Stimulated activated CD8-positive, alpha-beta memory T cell treated with anti-CD3 and anti-CD28 coated beads, Interleukin-4, amount 100 ng/mL, for 1 hour (primary cell): ENCODE measurements at places on chromosomes 16 and 17.

- DNase-seq, result no peak
Observed at GRCh38 chr16:86614699-86615098, 36.4 kb downstream of the FOXL1 start.

GRCh38 chr17:21174186-21174585 lies 39.8 kb downstream of the TMEM11 start:
- DNase-seq, result no peak

DNA sequence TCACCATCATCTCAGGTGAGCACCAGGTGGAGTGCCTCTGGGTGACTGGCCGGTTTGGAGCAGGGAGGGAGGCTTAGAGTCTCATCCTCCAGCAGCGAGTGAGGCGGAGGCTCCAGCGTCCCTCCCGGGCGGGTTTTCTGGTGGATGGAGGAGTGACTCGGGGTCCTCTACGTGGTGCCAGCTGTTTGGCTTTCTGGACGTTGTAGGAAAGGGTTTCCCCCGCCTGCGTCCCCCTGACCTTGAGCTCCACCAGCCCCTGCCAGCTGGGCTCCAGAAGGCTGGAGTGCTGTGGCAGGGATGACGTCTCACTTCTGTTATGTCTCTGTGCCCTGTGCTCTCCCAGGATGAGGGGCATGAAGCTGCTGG lies 522 bp downstream of the DNASE1 start:
- no peak for DNase-seq

DNA sequence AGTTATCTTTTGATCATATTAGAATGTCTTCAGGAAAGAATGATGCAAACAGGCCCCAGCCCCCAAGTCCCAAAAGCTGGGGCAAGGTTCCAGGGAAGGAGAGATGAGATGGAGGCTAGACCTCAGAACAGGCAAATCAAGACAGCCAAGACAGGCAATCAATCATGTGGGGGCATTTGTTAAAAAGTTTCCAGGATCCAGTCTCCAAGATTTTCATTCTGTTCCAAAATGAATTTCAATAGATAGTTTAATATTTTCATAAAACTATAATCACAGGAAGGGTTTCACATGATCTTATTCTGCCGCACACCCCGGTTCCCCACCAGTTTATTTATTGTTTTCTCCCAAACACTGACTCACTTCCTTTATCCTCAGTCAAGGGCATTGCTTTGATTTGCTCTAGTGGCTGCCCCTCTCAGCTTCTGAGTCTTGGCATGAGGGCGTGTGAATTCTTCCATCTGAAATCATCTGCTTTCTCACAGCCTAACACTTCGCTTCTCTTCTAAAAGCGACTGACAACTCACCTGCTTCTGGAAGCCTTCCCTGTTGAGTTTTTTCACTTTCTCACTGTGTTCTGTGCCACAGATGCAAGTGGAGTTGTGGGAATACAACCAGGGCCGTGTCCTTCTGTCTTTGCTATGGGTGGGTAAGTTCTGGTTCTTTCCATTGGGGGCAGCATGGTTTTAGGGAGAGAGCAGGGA lies 12.2 kb upstream of the TERF2 start:
- no peak for DNase-seq

DNA sequence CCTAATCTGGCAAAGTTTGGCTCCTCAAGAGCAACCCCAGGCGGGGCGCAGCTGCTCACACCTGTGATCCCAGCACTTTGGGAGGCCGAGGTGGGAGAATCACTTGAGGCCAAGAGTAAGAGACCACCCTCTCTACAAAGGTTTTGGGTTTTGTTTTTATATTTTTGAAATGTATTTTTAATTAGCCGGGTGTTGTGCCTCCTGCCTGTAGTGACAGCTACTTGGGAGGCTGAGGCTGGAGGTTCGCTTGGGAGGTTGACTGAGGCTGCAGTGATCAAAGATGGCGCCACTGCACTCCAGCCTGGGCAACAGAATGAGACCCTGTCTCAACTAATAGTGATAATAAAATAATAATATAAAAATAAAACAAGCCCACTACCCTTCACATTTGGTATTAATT lies 756 bp upstream of the USP7 start:
- no peak for DNase-seq

- no peak for DNase-seq
Observed at GRCh38 chr17:5921512-5922282, 148.5 kb upstream of the WSCD1 start.

- DNase-seq, result no peak
Observed at GRCh38 chr16:69595127-69596036, 29.6 kb downstream of the NFAT5 start.

DNA sequence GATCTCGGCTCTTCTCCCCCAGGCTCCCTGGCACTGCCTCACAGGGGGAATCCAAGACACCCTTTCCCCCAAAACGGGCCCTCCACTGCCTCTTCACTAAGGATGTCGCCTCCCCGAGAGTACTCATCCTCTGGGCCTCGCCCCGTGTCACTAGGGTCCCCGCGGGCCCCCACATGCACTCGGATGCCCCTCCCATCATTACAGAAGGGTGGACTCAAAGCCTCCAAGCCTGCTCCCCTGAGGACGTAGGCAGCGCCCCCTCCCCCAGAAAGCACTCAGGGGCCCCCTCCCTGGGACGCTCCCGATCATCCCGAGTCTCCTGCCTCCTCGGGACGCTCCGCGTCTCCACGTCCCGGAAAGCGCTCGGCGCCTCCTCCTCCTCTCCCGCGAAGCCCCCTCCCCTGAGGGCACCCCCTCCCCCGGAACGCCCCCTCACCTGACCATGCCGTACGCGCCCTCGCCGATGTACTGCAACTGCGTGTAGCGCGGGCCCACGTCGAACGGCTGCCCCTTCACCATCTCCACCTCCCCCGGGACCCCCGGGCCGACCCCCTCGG lies 338 bp downstream of the MAPK3 start:
- DNase-seq, result no peak

- no peak for DNase-seq
Observed at GRCh38 chr16:88558457-88559442, 11.5 kb upstream of the ZC3H18 start.

DNA sequence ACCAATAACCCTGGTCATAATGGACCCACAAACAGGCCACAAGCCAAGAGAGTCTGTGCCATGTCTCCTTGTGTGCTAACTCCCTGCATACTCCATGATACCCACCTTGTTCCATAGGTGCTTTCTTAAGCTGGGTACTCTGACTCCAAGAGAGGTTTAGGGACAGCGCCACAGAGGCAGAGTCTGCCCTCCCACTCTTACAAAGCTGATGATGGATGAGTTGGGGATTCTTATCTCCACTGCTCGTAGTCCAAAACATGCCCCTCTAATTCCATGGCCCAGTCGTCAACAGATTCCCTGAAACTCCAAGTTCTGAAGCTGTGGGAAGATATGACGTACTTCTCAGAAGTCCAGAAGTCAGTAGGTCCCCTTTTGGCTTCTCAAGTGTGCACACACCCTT lies 184.4 kb upstream of the CCL2 start:
- DNase-seq, result no peak

DNA sequence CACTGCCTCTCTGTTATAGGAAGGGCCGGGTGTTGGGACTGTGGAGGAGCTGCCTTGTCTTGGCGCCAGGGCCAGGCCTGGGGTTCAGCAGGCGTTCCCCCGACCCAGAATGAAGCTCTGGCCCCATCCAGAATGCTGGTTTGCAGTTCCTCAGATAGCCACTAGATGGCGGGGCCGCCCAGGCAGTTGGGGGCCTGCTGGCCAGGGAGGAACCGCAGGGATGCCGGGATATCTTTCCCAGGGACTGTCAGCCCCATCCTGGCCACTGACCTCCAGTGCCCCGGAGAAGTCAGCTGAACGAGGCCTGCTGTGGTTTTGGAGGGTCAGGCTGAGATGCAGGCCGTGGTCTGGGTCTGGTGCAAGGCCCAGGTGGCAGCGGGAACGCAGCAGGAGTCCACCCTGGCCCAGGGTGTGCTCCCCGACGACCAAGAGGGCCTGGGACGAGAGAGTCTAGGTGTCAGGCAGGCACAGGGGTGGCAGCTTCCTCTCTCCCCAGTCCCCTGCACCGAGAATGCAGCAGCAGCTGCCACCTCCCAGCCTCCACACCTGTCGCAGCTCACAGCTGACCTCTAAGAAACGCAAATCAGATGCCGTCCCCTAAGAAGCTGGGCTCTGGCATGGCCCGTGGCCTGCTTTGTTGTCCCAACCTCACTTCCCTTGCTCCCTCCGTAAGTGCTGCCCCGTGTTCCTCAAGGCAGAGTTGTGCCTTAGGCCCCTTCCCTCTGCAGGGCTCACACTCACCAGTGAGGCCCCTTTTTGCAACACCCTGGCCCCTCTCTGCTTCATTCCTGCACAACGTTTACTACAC lies 51.2 kb downstream of the RMI2 start:
- peak; percentile 43 for DNase-seq

DNA sequence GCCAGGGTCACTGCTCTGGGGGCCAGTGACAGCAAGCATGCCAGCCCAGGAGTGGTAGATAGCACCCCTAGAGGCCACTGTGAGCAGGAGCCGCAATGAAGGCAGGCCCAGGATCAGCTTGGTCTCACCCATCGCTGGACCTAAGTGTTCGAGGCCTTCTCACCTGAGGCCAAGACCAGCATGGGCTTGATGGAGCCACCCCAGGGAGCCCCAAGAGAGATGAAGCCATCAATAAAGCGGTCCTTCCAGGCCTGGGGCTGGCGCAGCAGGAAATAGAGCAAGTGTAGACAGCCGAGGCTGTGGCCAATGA lies 1.8 kb downstream of the LCAT start:
- DNase-seq, result peak; percentile 10

GRCh38 chr17:5913032-5913531 lies 157.1 kb upstream of the WSCD1 start:
- no peak for DNase-seq

DNA sequence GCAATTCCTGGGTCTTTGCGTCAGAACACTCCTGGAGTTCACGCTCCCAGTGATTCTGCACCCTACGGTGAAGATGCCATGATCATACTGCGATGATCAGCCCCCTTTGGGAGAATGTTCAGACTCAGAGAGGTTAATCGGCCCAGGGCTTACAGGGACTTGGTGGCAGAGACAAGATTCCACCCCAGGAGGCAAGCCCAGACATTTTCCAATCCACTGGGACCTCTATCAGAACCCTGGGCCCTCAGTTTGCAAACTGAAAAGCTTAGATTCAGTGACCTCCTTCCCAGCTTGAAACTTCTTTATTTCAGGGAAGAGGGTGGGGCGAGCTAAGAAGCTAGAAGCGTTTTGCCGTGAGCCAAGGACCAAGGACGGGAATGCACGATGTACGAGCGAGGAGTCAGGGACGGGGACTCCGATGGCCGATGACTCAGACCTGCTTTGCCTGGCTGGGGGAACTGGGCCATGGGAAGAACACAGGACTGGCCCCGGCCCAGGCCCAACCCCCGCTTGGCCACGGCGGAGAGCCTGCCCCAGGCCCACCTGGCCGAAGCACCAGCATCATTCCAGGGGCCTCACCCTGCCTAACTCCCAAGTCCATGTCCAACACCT lies 34.7 kb downstream of the SOCS3 start:
- no peak for DNase-seq

GRCh38 chr16:49890876-49891275 lies 35.0 kb upstream of the ZNF423 start:
- DNase-seq, result no peak

GRCh38 chr16:2432286-2432685 lies 3.0 kb downstream of the CCNF start:
- DNase-seq, result no peak

DNA sequence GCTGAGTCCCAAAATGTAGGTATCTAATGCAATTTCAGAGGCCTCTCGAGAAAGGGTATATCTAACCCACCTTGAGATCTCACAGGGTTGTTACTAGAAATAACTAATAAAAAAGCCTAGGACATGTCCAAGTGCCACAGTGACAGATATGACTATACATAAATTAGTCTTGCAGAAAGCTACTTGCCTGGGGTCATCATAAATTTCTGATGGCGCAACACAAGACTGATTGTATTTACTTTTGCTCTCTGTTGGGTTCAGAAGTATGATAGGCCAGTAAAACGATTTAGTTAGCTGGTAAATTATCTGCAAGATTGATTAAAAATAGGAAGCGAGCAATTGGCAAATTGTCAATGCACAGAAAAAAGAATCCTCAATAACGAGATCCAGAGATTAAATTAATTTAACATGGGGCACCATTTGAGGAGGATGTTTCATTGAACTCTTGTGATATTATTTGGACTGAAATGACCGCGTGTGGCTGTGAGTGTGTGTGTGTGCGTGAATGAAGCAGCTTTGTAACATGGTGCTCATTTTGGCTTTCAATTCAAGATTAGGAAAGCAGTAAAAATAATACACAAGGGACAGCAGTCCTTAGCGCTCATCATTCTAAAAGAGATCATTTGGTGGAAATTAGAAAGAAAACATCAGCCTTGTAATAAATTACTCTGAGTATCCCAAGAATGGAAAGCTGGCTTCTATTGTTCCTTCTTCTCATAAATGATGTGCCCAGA lies 157.4 kb upstream of the ZFHX3 start:
- DNase-seq, result no peak

DNA sequence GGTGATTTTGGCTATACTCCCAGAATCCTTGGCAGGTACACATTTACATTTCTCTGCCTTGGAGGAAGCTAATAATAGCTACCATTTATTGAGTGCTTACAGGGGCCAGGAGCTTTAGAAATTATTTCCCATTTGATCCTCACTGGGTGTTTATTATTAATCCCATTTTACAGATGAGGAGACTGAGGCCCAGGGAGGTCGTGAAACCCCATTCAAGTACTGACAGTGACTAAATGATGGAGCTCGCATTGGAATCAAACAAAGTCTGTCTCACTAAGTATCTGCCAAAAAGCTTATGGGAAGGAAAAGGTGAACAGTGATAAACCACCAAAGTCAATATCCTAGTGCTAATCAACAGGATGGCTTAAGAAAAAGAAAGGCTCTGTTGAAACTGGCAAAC lies 33.3 kb upstream of the XYLT1 start:
- no peak for DNase-seq

- DNase-seq, result no peak
Observed at GRCh38 chr16:79164388-79164995, 436.0 kb downstream of the MAF start.

DNA sequence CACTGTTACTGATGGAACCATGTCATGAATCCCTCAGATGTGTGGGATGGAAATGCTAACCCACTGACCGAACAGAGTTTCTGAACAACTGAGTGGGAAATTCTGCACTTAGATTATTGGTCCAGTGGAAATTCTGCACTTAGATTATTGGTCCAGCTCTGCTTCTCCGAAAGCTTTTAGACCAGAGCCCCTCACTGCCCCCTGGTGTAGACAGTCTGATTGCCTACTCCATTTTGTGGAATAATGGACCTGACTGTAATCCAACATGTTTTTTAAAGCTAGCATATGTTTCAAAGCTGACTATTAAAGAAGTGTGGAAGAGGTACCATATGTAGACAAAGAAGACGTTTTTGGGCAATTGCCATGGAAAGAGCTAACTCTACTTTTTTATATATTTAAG lies 50.3 kb upstream of the TBX2 start:
- no peak for DNase-seq

- DNase-seq, result no peak
Observed at GRCh38 chr16:65306300-65306699, 184.4 kb upstream of the CDH11 start.

- DNase-seq, result no peak
Observed at GRCh38 chr16:7992616-7993015, 597.7 kb downstream of the TMEM114 start.

DNA sequence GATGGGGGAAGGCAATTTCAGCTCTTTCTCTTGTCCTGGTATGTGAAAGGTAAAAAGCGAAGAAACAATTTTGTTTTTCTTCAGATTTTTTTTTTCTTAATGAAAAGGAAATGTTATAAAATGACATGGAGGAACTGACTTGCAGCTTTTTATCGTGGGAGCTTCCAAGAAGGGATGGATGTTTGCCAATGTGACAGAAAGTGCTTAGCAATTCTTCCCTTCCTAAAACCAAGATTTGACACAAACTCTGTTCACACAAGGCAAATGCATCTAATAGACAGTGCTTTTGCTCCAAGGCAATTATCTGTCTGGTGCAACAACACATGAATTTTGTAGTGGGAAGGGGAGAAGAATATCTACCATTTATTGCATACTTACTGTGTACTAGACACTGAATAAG lies 988.5 kb downstream of the CDH11 start:
- no peak for DNase-seq
